ENCODE measurements at places on chromosomes 11 and 22. TPM values are rescaled to one million over a fixed set of nuclear protein-coding genes. Genes with fewer than 3 reads are reported as not detected.

The TMEM25 gene
- total RNA-seq, result 8.3 TPM

The TSGA10IP gene
- total RNA-seq, result not detected

The FGF3 gene
- not detected for total RNA-seq

The PRR14L gene
- 36.9 TPM for total RNA-seq

The SLC22A9 gene
- not detected for total RNA-seq

The ILK gene
- 32.4 TPM for total RNA-seq

The TRAF6 gene
- total RNA-seq, result 7.9 TPM

The ALDH3B1 gene
- 2.5 TPM for total RNA-seq

The DSCAML1 gene
- total RNA-seq, result not detected

The P2RY2 gene
- total RNA-seq, result 44.3 TPM

The C11orf42 gene
- total RNA-seq, result not detected

The DCDC1 gene
- not detected for total RNA-seq

The LRRC74B gene
- 0.20 TPM for total RNA-seq

The SMPD1 gene
- total RNA-seq, result 10.3 TPM

The FOLR1 gene
- total RNA-seq, result 0.96 TPM

The SCGB1D2 gene
- 0.56 TPM for total RNA-seq

The SYT7 gene
- 3.6 TPM for total RNA-seq

The MMP13 gene
- total RNA-seq, result not detected

The RFPL3 gene
- total RNA-seq, result not detected

The B3GAT1 gene
- 0.08 TPM for total RNA-seq

The GVQW3 gene
- 0.36 TPM for total RNA-seq

The TST gene
- total RNA-seq, result 83.2 TPM

The TEX54 gene
- total RNA-seq, result not detected

The SUSD2 gene
- total RNA-seq, result 1.4 TPM

The SCGB1A1 gene
- 0.48 TPM for total RNA-seq

The HTR3B gene
- 0.28 TPM for total RNA-seq

The CRYBB3 gene
- total RNA-seq, result 0.64 TPM

The PRAME gene
- total RNA-seq, result not detected

The PDE3B gene
- total RNA-seq, result 0.44 TPM

The ARHGAP42 gene
- total RNA-seq, result 4.0 TPM

The KRTAP5-9 gene
- total RNA-seq, result 0.36 TPM

The ANO1 gene
- 7.9 TPM for total RNA-seq

The ZNF280A gene
- total RNA-seq, result not detected

The KCTD14 gene
- 2.3 TPM for total RNA-seq

The DDI1 gene
- not detected for total RNA-seq

The ACR gene
- 0.40 TPM for total RNA-seq

The C11orf97 gene
- total RNA-seq, result not detected

The CNIH2 gene
- 0.52 TPM for total RNA-seq

The SGSM1 gene
- total RNA-seq, result 0.20 TPM

The NUDT8 gene
- 56.0 TPM for total RNA-seq

The CELSR1 gene
- total RNA-seq, result 36.0 TPM

The APIP gene
- 13.2 TPM for total RNA-seq

The DEFB131B gene
- not detected for total RNA-seq

The ZNF214 gene
- 0.88 TPM for total RNA-seq

The ZNF70 gene
- total RNA-seq, result 1.4 TPM

The HEPHL1 gene
- 13.0 TPM for total RNA-seq

The CEND1 gene
- not detected for total RNA-seq

The ABTB2 gene
- 3.4 TPM for total RNA-seq

The CRYBB2 gene
- total RNA-seq, result not detected

The OR5B17 gene
- not detected for total RNA-seq

The ARHGAP20 gene
- 2.6 TPM for total RNA-seq

The LDLRAD3 gene
- 7.2 TPM for total RNA-seq
